ENCODE measurements at places on chromosomes 7 and 10.

DNA sequence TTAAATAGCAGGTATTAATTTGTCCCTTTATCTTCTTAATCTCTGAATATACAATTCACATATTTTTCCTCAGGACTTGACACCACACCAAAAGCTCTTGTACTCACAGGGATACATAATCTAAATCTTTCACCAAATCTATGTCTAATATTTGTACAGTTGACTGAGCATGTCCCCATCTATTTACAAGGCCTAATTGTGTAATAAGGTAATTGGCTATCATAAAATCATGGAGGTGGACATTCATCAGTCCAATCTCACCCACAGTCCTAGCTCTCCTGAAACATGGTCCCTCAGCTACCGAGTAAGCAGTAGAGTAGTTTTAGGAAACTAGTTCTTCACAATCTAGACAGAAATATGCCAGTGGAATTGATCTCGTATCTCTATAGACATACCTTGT lies 30.3 kb upstream of the EGFR start:
- no peak for DNase-seq

GRCh38 chr10:2122431-2123124 lies 385.3 kb upstream of the ADARB2 start:
- DNase-seq, result no peak

- no peak for DNase-seq
These were observed 473.7 kb upstream of the PODXL start for GRCh38 chr7:132030086-132030568.

- DNase-seq, result no peak
These were observed 21.4 kb downstream of the UBN2 start for GRCh38 chr7:139252451-139252850.

GRCh38 chr10:6018422-6018821 lies 41.1 kb upstream of the IL15RA start:
- no peak for DNase-seq

GRCh38 chr7:102132209-102132752 lies 154.4 kb upstream of the SH2B2 start:
- DNase-seq, result no peak

DNA sequence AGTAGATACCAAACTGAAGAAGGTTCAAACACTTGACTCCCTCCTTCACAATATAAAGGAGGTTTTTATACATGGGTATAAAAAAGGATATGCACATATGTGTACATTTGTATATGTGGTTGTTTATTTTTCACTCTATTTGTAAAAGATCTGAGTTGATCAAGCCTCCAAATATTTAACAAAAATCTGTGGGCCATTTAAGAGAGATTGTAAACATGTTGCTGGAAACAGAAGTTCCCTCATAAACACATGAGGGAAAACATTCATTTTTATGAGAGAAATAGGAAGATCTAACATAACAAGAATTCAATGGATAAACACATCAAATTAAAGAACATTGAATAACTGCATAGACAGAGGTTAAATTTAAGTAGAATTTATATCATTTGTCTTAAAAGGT lies 81.7 kb downstream of the COL28A1 start:
- DNase-seq, result no peak
